ENCODE measurements at places on chromosomes 11 and 22.

GRCh38 chr11:35142481-35143075 is 3.6 kb downstream of the CD44 start:
- peaks cover 64% of the 10 kb centered on the region for H3K36me3 ChIP-seq
- no peak for DNase-seq
- H3K27ac ChIP-seq, result peak overlapping the region; percentile 7
- H3K4me1 ChIP-seq, result peaks cover 67% of the 10 kb centered on the region
- peak overlapping the region; percentile 87 for H3K4me3 ChIP-seq

DNA sequence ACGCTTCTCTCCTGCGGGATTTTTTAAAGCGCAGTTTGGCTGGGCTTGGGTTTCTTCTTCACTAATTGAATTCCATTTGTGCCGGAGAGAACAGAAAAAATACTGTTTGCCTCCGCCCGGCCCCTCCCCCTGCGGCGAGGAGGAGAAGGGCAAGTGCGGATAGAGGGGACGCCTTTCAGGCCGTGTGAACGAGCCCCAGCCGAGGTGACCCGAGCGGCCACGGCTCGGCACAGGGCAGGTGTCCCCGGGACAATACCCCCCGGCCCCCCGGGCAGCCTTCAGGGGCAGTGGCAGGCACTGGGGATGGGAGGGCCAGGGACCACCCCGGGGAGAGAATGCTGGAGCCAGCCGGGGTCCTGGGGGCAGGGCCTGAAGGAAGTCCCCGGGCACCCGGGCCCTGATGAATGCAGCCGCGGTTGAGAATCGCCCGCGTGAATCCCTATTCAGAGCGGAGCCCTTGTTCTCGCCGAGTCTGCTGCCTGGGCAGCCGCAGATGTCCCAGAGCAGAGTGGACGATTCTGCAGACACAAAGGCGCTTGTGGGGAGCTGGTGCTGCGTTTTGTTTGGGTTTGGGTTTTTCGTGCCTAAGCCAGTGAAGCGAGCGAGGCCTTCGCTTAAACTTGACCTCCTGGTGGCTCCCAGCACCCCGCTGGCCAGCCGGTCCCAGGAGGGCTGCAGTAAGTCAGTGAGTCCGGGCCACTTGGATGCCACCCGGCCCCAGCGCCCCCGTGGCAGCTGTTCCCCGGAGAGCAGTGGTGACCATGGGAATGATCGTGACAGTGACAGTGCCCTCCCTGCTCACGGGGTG is 96.0 kb downstream of the WNT7B start:
- H3K4me3 ChIP-seq, result no peak overlapping the region
- no peaks in the 10 kb centered on the region for H3K36me3 ChIP-seq
- peaks cover 35% of the 10 kb centered on the region for H3K27me3 ChIP-seq

- no peaks in the 10 kb centered on the region for H3K27me3 ChIP-seq
- no peak overlapping the region for H3K27ac ChIP-seq
Observed at GRCh38 chr11:61908730-61909316, 8.5 kb downstream of the RAB3IL1 start.

GRCh38 chr11:100675115-100675650 is 11.9 kb upstream of the ARHGAP42 start:
- H3K27ac ChIP-seq, result no peak overlapping the region
- H3K4me3 ChIP-seq, result no peak overlapping the region
- no peaks in the 10 kb centered on the region for H3K36me3 ChIP-seq
- H3K4me1 ChIP-seq, result no peaks in the 10 kb centered on the region

DNA sequence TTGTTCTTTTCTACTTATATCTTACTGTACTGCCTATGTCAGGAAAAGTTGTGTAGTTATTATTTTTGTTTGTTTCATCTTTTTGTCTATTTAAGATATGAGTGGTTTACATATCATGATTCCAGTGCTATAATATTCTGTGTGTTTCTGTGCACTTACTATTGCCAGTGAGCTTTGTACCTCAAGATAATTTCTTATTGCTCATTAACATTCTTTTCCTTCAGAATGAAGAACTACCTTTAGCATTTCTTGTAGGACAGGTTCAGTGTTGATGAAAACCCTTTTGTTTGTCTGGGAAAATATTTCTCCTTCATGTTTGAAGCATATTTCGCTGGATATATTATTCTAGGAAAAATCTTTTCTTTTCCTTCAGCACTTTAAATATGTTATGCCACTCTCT is 452.7 kb upstream of the FAT3 start:
- no peak overlapping the region for H3K4me3 ChIP-seq
- no peak for DNase-seq
- H3K27me3 ChIP-seq, result no peaks in the 10 kb centered on the region
- H3K27ac ChIP-seq, result no peak overlapping the region
- H3K36me3 ChIP-seq, result no peaks in the 10 kb centered on the region

DNA sequence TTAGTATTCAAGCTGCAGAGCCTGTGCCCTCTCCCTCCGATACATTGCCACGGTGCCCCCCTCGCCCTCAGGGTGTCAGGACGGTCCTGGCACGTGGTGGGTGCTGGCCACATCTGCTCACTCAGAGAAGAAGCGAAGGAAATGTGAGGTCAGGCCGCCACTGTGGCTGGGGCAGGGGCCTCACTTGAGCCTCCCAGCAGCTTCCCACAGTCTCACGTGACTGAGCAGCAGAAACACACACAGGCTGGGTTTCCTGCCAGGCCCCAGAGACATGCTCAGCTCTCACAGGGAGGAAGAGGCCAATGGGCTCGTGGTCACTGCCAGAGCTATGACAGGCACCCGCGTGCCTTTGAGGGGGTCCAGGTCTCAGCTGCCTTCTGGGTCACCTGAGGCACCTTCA is 37.9 kb upstream of the PRR5 start:
- H3K27me3 ChIP-seq, result no peaks in the 10 kb centered on the region
- H3K27ac ChIP-seq, result no peak overlapping the region
- no peaks in the 10 kb centered on the region for H3K36me3 ChIP-seq
- H3K4me3 ChIP-seq, result no peak overlapping the region

DNA sequence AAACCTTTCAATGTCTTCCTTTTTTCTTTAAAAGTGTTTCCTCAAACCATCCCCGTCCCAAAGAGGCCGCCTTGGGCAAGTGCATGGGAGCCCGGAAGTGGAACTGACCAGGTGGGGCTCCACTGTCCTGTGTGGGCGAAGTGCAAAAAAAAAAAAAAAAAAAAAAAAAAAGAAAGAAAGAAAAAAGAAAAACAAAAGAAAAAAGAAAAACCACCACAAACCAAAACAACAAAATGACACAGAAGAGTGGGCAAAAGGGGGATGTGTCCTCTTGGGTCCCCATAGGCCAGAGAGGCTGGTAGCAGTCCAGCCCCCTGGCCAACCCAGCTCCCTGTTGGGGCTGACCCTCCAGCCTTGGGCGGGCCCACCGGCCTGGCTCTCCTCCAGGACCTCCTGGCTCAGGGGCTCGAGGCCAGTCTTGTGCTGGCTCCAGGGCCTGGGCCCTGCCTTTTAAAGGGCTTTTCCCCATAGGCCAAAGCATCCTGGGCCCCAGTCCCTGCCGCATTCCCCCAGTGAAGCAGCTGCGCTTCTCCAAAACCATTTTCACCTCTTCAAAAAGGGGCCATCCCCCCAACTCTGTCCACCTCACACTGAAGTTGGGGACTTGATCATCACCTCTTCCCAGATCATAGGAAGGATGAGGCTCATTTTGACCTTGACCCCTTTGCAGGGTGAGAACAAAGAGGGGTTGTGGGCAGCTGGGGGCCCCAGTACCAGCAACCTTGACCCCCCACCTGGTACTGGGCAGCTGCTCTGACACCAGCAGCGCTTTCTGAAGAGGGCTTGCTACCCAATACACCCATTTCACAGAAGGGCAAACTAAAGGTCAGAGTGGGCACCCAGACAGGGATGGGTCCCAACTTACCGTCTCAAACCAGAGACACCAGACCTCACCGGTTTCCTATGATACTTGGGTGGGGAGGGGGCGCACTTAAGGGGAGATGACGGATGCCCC is 9.4 kb downstream of the CBX6 start:
- peaks cover 2% of the 10 kb centered on the region for H3K4me1 ChIP-seq
- peaks cover 9% of the 10 kb centered on the region for H3K36me3 ChIP-seq
- H3K4me3 ChIP-seq, result no peak overlapping the region
- peaks cover under 1% of the 10 kb centered on the region for H3K27me3 ChIP-seq
- DNase-seq, result no peak

- peak overlapping the region; percentile 45 for H3K4me3 ChIP-seq
- H3K27ac ChIP-seq, result peak overlapping the region; percentile 77
- no peak for DNase-seq
- no peaks in the 10 kb centered on the region for H3K27me3 ChIP-seq
Observed at GRCh38 chr11:126317756-126318573, 14.1 kb downstream of the DCPS start.

- no peaks in the 10 kb centered on the region for H3K36me3 ChIP-seq
- H3K4me1 ChIP-seq, result peaks cover 2% of the 10 kb centered on the region
- no peak overlapping the region for H3K4me3 ChIP-seq
- H3K27me3 ChIP-seq, result peaks cover 12% of the 10 kb centered on the region
- DNase-seq, result no peak
- H3K27ac ChIP-seq, result no peak overlapping the region
Observed at GRCh38 chr22:50145721-50146438, 24.7 kb upstream of the PANX2 start.

GRCh38 chr11:96237766-96238266 is 105.2 kb downstream of the MAML2 start:
- peaks cover 38% of the 10 kb centered on the region for H3K4me1 ChIP-seq
- H3K27me3 ChIP-seq, result no peaks in the 10 kb centered on the region
- H3K36me3 ChIP-seq, result peaks cover 9% of the 10 kb centered on the region
- no peak overlapping the region for H3K4me3 ChIP-seq

DNA sequence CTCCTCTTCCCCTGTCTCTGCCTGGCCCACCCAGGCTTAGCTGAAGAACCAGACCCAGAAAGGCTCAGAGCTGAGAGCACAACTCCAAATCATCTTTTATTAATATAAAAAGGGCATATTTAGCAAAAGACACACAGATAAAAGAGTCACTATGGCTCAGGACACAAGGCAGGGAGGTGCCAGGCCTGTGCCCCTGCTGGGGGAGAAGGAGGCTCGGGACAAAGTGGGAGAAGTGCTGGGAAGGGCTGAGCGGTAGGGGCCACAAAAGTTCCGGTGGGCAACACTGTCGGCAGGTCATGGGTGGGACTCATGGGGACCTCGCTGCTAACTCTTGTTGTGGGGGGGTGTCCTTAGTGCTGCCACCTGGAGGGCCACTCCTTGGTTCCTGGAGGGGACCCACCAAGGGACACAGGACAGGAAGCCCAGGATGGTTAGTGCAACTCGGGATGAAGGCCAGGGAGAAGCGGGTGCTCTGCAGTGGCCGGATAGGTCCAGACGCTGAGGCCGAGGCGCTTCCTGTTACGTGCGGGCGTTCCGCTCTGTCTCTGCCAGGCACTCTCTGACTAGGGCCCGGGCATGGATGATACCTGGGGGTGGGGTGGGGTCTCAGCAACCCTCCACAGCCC is 1.4 kb upstream of the PITPNM1 start:
- peaks cover 36% of the 10 kb centered on the region for H3K36me3 ChIP-seq
- H3K4me1 ChIP-seq, result peaks cover 26% of the 10 kb centered on the region
- peak overlapping the region; percentile 98 for H3K27ac ChIP-seq
- no peak for DNase-seq

DNA sequence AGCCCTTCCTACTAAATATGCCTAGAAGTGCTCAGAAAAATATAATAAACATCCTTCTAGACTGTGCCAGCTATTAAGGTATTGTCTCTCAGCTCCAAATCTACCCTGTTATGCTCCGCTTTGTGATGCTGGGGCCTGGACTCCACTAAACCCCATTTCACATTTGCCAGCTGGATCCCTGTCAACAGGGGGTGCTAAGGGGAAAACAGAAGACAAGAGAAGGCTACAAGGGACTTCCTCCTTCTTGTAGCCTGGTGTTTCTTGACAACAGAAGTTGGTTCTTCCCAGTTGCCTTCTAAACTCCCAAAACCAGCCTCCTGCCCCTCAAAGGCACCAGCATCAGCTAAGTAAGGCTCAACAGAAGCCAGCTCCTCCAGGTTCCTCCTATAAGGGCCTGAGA is 5.2 kb downstream of the NUMA1 start:
- no peak for DNase-seq
- H3K27me3 ChIP-seq, result no peaks in the 10 kb centered on the region
- peak overlapping the region; percentile 61 for H3K27ac ChIP-seq
- H3K36me3 ChIP-seq, result peaks cover 35% of the 10 kb centered on the region
- peaks cover 52% of the 10 kb centered on the region for H3K4me1 ChIP-seq

DNA sequence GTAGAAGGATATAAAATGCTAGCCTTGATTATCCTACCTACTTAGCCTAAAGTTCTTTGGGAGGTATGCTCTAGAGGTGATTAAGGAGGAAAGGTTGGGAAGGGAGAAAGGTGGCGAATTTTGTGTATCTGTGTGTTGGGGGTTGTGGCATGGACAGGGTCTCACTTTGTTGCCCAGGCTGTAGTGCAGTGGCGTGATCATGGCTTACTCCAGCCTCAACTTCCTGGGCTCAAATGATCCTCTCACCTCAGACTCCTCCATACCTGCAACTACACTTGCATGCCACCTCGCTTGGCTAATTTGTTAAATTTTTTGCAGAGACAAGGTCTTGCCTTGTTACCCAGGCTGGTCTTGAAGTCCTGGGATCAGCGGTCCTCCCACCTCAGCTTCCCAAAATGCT is 1094.8 kb downstream of the DLG2 start:
- no peaks in the 10 kb centered on the region for H3K4me1 ChIP-seq
- no peak overlapping the region for H3K27ac ChIP-seq
- H3K4me3 ChIP-seq, result no peak overlapping the region
- DNase-seq, result no peak
- no peaks in the 10 kb centered on the region for H3K27me3 ChIP-seq

DNA sequence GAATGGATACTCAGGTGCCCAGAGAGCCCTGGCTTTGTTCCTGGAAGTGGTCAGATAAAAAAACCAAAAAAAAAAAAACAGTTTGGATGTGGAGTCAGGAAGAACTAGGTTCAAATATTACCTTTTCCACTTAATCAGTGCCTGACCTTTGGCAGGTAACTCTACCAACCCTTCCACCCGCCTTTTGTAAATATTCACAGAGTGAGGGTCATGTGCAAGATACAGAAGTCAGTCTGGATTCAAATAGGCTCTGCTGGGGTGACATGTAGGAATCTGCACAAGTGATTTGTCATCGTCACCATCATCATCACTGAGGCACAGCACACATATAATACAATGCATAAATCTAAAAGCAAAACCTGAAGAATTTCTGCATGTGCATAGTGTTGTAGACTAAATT is 490.7 kb downstream of the MIAT start:
- no peaks in the 10 kb centered on the region for H3K36me3 ChIP-seq
- DNase-seq, result no peak
- no peak overlapping the region for H3K4me3 ChIP-seq
- no peak overlapping the region for H3K27ac ChIP-seq
- no peaks in the 10 kb centered on the region for H3K4me1 ChIP-seq

GRCh38 chr11:74015919-74016684 is 7.2 kb upstream of the UCP3 start:
- H3K27ac ChIP-seq, result peak overlapping the region; percentile 91
- DNase-seq, result no peak
- H3K4me1 ChIP-seq, result peaks cover 60% of the 10 kb centered on the region
- peak overlapping the region; percentile 41 for H3K4me3 ChIP-seq
- H3K36me3 ChIP-seq, result peaks cover 27% of the 10 kb centered on the region

DNA sequence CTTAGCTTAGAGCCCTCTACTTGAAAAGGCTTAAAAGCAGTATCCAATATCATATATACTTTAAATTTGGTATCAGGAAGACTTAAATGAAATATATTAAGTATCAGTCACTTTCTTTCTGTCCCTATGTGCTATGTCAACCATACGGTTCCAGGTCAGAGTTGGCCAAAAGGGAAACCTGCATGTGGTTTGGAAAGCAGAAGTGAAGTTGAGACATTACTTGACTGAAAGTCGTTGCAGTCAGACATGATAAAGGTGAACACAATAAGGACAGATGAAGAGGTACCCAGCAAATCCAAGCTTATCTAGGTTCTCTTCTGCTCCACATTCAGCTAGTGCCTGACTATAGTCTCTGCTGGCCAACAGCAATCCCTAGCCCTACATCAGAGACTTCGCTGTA is 336.8 kb downstream of the KCNA4 start:
- no peak for DNase-seq
- no peaks in the 10 kb centered on the region for H3K36me3 ChIP-seq
- no peaks in the 10 kb centered on the region for H3K4me1 ChIP-seq
- H3K27me3 ChIP-seq, result no peaks in the 10 kb centered on the region
- H3K27ac ChIP-seq, result no peak overlapping the region
- H3K4me3 ChIP-seq, result no peak overlapping the region
